NB4 (cell line): ENCODE measurements at places on chromosomes 6 and 20.
A peak's percentile ranks its signal among the peaks of the same experiment; 100 is the strongest.

GRCh38 chr6:45421709-45422502, 44.2 kb upstream of the SUPT3H start:
- DNase-seq: peak; percentile 95

DNA sequence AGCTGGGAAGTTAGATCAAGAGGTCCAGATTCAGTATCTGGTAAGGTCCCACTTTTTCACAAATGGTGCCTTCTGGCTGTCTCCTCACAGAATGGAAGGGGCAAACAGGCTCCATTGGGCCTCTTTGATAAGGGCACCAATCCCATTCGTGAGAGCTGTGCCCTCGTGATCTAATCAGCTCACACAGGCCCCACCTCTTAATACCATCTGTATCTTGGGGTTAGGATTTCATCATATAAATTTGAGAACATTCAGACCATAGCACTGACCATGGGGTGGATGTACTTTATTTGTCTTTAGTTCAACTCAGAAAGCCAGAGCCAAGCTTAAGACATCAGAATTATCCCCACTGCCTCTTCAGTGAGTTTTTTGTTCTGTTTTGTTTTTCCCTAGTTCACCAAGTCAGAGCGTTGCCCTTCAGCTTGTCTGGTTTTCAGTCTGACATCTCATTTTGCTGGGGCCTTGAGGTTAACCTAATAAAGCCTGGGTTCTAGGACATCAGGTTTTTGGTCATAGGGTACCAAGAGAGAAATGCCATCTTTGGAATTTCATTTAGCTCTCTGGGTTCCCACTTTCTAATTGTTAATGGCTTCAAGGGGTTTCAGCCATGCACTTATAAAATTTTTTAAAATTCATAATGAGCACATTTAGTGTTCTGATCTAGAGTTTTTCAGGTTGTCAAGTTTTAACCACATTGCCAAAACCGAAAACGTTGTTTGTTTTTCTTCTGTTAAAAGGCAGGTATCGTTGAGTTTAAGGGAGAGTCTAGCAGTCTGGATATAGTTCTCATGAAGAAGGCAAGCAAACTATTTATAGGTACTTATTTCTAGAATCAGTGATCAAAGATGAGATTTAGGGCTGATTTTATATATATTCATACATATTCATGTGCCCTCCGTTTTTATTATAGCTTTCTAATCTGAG, 19.0 kb downstream of the SENP6 start:
- no peak for DNase-seq

GRCh38 chr6:43124481-43124880, 46.6 kb upstream of the SRF start:
- no peak for DNase-seq

DNA sequence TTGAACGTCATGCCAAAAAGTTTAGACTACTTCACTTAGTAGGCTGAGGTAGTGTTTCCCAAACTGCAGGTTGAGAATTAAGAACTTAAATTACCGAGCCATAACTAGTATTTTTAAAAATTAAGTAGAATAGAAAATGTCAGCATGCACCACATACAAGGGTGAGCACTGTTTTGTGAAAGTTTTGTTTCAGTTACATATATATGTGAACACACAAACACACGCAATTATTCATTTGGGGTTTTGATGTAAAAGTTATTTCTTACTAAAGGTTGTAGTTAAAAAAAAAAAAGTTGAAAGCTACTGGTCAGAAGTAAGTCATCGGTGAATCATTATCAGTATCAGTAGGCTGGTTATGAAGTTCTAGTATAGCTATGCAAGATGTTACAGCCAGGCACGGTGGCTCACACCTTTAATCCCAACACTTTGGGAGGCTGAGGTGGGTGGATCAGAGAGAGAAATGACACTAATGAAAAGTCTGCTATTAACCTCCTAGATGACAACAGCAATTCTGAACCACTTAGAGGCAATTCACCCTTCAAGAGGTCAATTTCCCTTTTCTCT, 24.1 kb downstream of the FASTKD5 start:
- DNase-seq: no peak

GRCh38 chr6:39416026-39416425, 93.5 kb upstream of the KCNK16 start:
- no peak for DNase-seq

GRCh38 chr20:59429396-59429795, 129.0 kb downstream of the EDN3 start:
- DNase-seq: no peak

- no peak for DNase-seq
Observed at GRCh38 chr6:106555767-106556166, 73.5 kb downstream of the RTN4IP1 start.
